ENCODE measurements at places on chromosomes 16 and 17.

DNA sequence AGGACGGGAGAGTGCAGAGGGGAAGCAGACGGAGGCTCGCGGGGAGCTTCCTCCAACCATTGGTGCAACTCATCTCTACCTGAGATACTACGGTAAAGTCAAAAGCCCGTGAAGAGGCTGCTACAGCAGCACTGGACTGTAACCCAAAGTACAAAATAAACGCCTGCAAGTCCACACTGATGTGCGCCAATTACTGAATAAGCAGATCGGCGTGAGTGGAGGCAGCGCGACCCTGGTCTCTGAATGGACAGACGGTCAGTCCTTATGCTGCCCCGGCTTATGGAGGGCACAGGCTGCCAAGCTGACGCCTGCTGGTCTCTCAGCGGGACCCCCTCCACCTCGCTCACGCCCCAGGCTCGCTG, 58.5 kb downstream of the LMF1 start:
- no peak for DNase-seq

DNA sequence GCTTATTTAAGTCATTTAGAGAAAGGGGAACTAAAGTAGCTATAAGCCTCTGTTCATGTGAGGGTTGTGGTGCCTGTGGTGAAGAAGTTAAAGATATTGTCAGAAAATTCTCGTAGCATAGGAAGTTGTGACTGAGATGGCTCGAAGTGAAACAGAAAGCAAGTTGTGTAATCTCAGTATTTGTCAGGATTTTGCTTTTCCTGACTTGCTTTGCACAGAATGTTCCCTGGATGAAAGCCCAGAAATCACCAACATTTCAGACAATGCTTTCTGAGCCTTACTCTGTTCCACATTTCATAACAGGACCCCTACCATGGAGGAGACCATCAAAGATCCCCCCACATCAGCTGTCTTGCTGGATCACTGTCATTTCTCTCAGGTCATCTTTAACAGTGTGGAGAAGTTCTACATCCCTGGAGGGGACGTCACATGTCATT, 10.6 kb downstream of the CALCOCO2 start:
- no peak for DNase-seq

GRCh38 chr17:61139219-61139618, 260.4 kb upstream of the TBX2 start:
- no peak for DNase-seq

GRCh38 chr17:59151591-59151990, 3.4 kb downstream of the SKA2 start:
- DNase-seq = no peak

DNA sequence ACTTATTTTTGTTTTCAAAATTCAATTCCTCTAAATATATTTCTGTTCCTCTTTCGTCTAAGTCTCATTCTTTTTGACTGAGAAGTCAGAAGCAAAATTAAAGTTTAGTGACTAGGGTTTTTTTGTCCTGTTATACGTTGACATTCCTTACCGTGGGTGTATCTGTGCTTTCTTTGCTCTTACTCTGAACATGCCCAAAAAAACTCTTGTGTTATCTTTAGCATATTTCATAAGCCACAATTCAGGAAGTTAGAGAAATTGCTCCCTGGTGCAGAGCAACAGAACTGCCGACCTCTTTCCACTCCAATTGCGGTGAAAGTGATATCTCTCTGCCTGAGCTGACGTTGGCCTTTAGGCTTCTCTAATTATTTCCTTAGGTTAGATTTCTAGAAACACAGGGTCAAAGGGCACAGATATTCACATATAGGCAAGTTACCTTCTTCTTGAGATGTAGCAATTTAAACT, 65.7 kb downstream of the CENPV start:
- DNase-seq = no peak

DNA sequence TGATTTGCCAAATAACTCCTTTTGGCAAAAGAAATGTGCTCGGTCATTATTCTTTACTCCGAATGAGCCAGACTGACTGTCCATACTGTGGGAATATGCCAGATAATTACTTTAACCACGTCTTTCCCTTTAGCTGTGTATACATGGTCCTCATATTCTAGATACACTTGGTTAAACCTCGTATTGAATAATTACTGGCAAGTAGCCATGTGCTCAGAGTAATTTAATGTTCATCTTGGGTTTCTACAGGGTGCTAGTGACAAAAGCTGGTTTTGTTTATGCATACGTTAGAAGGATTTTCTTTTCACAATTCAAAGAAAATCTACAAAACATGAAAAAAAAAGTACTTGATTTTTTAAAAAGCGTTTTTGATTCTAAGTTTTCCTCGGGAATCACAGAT, 540.3 kb downstream of the KCNJ2 start:
- no peak for DNase-seq

DNA sequence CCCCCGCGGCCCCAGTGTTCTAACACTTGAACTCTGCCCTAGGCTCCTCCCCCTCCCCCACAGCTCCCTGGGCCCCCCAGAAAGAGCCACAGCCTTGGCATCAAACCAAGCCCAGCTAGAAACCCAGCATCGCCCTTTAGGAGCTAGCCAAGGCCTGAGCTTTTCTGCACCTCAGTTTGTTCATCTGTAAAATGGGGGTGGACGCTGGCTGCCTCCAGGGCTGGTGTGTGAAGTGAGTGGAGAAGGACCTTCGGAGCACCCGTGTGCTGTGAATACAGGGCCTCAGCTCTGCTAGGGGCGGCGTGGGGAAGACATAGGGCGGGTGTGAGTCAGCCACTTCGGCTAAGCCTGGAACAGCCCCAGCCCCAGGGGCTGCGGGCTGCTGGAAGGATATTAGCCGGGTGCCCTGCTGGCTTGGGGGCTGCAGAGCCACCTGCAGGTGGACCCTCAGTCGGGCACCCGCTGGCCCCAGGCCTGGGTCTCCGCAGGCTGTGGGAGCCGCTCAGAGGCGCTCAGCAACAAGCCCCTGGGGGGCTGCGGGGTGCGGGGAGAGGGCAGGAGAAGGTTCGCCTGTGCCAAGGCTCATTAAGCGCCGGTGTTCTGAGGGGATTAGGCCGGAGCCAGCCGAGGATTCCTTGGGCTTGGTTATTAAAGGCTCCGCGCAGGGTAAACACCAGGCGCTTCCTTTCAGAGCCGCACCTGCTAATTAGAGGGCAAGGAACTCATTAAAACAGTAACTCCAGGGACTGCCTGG, 217.0 kb upstream of the CIBAR2 start:
- DNase-seq = no peak

GRCh38 chr17:17035490-17035889, 6.8 kb upstream of the MPRIP start:
- no peak for DNase-seq

DNA sequence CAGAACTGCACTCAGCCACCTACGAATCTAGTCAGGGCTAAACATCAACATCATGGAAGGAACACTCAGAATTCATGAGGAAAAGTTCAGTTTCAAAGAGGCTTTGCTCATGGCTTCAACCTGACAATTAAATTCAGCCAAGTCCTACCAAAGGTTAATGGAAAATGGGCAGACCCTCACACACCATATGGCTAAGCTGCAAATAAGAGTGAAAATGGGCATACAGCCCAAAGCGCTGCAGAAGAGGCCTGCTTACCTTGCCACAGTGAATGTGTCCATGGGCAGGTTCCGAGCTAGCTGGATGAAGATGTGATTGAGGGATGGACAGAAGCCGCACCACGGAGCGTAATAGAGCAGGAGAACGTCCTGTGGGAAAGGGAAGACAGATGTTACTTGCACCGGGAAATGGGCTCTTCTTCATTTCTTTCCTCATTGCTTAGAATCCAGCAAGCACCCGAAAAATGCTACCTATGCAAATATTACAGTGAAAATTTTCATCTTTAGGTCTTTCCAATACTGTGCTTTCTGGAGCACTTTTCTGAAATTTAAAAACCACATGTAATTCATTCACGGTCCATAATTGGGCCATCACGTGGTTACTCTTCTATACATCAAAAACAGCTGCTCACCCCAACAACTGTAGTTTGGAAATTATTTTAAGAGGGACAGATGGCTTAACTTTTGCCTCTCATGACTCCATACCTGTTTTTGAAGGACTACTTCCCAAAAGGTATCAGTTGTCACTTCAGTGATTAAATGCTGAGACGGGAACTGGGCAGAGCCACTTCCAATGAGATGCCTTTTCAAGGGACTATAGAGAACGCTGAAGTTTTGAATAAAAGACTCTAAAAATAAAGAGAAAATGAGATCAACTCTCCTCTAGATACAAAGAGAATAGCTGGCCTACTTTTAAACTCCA, 19.6 kb downstream of the SNN start:
- DNase-seq = no peak

DNA sequence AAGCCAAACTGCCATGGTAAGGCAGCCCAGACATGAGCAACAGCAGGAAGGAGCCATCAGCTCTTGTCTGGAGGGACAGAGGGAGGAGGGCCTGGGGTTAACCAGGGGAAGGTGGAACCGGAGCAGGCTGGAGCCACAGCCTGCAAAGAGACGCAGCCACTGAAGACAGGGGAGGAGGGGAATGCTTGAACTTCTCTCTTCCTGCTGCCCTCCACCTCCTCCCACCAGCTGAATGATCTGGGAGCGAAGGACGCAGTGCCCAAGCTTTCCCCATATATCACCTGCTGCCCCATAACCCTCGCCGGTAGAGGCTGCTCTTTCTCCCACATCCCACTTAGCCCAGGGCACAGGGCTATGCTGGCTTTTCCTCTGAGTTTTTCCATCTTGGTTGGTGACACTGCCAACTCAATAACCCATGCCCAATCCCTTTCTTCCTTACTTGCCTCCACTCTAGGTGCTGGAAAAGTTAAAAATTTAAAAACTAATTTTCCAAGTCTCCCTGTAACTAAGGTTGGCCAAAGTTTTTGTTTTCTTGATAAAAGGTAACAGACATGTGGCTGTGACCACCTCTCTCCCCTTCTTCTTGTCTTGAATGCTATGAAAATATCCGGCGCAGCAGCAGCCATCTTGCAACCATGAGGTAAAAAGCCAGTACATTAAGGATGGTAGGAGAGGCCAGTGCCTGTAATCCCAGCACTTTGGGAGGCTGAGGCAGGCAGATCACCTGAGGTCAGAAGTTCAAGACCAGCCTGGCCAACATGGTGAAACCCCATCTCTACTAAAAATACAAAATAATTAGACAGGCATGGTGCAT, 21.8 kb upstream of the CACNG4 start:
- no peak for DNase-seq

- no peak for DNase-seq
Observed at GRCh38 chr17:82064433-82065192, 991 bp downstream of the DUS1L start.

- no peak for DNase-seq
Observed at GRCh38 chr17:6474906-6475305, 30.7 kb downstream of the PIMREG start.

- DNase-seq = no peak
Observed at GRCh38 chr17:39962642-39963220, at the start of gene GSDMA. Gene GSDMA (plus strand): TSS chr17:39963004. CDS start chr17:39965688, 2,684 bp downstream.

DNA sequence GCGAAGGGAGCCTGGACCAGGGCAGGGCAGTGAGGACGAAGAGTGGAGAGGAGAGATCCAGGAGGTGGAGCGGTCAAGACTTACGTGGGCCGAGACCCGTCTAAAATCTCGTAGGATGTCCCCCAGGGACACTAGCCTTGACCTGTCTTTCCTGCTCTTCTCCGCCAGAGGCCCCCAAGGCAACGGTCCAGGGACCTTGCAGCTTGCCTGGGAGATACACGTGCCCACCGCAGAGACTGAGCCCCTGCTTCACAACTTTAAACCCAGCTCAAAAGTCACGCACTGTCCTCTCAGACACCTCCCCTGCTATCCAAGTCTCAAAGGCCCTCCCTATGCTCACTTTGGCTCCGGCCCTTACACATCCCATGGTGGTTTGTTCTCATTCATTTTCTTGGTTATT, 9.4 kb downstream of the TIGD7 start:
- no peak for DNase-seq

- no peak for DNase-seq
Observed at GRCh38 chr16:64409783-64410210, 712.1 kb downstream of the CDH11 start.

- peak; percentile 95 for DNase-seq
Observed at GRCh38 chr16:58129097-58129936, at the start of gene CFAP20. Gene CFAP20 (minus strand): TSS chr16:58129381. CDS start chr16:58129115, 266 bp downstream.

GRCh38 chr17:37392024-37392590, 14.5 kb downstream of the ACACA start:
- no peak for DNase-seq

- DNase-seq = no peak
Observed at GRCh38 chr17:27577121-27577761, 53.7 kb upstream of the LGALS9 start.

DNA sequence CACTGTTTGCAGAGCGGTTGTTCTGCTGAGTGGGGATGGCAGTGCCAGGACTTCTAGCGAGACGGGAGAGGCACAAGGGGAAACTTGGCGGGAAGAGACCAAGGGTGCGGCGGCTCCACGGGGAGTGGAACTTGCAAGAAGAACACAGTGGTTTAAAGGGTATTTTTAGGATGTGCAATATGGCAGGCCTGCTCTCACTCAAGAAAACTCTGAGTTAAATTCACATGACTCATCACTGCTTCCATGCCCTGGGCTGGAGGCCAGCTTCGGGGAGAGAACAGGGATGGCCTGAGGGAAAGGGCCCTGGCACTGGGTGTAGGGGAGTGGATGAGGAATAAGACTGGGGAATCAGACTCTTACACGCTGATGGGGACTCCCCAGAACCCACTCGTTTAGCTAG, 13.3 kb upstream of the CD300LD start:
- no peak for DNase-seq

DNA sequence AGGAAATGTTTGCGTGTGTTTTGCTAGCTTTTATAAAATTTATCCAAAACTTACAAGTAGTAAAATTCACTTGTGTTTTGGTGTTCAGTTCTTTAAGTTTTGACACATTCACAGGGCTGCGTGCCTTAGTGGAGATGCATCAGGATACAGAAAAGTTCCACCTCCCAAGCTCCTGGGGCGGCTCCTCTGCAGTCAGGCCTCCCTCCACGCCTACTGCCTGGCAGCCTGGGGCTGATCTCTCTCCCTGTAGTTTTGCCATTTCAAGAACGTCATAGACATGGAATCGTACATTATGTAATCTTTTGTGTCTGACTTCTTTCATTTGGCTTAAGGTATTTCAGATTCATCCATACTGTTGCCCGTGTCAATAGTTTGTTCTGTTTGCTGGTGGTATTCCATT, 27.2 kb upstream of the IRF8 start:
- no peak for DNase-seq

- DNase-seq = no peak
Observed at GRCh38 chr17:27553019-27553511, 77.9 kb upstream of the LGALS9 start.

- no peak for DNase-seq
Observed at GRCh38 chr17:64335486-64335885, 55.2 kb downstream of the PECAM1 start.

GRCh38 chr17:13561606-13562270, 40.0 kb downstream of the HS3ST3A1 start:
- no peak for DNase-seq

DNA sequence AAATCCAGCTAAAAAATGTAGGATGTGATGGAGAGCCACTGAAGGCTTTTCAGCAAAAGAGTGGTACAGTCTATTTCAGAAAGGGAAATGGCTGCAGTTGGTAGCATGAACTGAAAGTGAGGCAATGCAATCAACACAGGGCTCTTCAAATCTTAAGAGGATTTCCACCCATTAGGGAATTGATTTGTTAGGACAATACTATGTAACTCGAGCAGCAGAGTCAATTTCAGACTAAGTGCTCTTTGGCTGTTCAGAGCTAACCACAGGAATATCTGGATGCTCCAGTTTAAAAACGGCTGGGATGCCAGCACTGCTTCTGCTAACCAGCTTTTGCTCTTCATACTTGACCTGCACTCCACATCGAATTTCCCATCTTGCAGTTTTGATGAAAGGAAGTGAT, 24.6 kb downstream of the CACNG1 start:
- DNase-seq = no peak

GRCh38 chr16:56191156-56191815, at the start of gene GNAO1:
Gene GNAO1 (plus strand): TSS chr16:56191489. CDS start chr16:56192236, 747 bp downstream.
- peak; percentile 7 for DNase-seq

- DNase-seq = no peak
Observed at GRCh38 chr17:50428831-50429424, 2.9 kb downstream of the ACSF2 start.

Data from stimulated activated CD4-positive, alpha-beta T cell treated with anti-CD3 and anti-CD28 coated beads, TNF-alpha, amount 100 ng/mL, for 48 hours (primary cell).